ENCODE measurements at places on chromosomes 11 and 22.

DNA sequence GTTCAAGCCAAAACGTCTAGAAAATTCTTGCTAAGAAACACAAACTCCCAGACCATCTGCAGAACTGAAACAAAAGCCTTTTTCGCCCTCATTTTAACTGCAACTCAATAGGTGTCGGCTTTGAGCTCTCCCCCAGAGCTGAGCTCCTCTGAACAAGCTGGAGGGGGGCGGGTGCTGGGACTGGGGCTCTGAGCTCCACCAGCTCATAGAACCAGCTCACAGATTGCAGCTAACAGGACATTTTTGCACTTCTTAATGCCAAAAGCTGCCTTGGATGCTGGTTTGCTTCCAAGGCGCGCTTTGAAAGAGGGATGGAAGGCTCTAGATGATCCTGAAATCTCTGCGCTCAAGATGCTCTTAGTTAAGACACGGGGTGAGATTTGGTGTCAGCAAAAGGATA is 6.0 kb upstream of the YWHAH start:
- peaks cover 13% of the 10 kb centered on the region for H3K27me3 ChIP-seq
- no peaks in the 10 kb centered on the region for H3K4me1 ChIP-seq
- DNase-seq, result no peak
- H3K27ac ChIP-seq, result no peak overlapping the region

DNA sequence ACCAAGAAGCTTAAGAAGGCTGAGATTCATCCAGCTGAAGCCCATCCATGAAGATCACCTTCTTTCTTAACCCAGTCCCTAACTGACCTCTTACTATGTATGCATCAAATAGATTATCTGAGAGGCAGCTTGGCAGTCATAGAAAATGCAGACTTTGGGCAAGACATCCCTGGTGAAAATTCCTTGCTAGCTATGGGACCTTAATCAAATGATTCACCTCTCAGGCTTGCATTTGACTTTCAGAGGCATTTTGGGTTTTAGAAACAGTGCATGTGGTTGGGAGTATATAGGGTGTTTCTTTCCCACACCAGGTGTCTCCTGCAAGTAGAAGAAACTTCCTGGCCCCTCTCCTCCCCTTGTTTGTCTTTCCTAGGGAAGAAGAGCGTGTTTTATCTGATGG is 188.5 kb upstream of the ISX start:
- no peak overlapping the region for H3K4me3 ChIP-seq
- H3K36me3 ChIP-seq, result no peaks in the 10 kb centered on the region
- no peak overlapping the region for H3K27ac ChIP-seq
- H3K4me1 ChIP-seq, result no peaks in the 10 kb centered on the region

DNA sequence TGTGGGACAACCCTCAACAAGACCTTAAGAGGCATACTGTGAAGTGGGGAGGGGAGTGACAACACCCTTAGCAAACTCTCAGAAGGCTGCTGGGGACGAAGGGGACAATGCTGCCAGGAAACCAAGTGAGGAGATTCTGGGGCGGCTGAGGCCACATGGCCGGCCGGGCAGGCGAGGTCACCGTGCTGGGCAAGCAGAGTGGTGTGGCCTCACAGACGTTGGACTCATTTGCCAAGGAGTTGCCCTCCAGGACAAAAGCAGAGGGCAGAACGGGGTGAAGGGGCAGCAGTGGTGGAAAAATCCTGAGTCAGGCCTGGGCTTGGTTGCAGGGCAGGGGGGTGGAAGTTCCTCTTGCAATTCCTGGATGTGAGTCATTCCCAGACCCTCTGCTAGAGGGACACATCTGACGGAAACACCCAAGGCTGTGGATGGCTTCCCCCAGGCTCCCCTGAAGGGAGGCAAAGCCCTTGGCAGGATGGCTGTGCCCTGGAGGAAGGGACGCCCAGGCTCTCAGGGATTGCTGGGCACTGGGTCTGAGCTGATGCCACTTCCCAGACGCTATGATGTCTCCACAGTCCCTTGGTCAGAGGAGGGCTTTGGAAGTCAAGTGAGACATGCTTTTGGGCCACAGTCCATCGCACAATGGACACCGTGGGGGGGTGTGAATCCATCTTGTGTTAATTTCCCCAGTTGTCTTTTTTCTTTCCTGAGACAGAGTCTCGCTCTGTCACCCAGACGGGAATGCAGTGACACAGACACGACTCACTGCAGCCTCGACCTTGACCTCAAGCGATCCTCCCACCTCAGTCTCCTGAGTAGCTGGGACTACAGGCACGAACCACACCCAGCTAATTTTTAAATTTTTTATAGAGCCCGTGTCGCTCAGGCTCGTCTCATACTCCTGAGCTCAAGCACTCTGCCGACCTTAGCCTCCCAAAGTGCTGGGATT is 16.2 kb upstream of the SHANK3 start:
- H3K36me3 ChIP-seq, result no peaks in the 10 kb centered on the region
- H3K27me3 ChIP-seq, result peaks cover 77% of the 10 kb centered on the region
- H3K4me1 ChIP-seq, result no peaks in the 10 kb centered on the region
- no peak overlapping the region for H3K4me3 ChIP-seq
- DNase-seq, result no peak
- H3K27ac ChIP-seq, result no peak overlapping the region

DNA sequence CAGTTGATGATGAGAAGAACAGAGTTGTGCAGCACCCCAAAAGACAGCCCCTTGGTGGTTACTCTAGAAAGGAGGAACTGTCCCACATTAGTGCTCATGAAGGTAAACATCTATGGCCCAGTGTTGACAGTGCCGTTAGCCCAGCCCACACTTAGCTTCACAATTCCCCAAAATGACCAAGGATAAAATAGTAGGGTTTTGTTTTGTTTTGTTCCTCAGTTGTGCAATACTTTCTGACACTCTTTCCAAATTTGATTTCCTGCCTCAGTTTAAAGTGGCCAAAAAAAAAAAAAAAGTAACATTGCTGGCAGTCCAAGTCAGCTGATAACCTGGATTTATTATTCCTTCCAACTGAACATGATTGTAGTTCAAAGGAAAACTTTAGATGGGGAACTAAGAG is 269.4 kb downstream of the TMEM135 start:
- peaks cover 12% of the 10 kb centered on the region for H3K36me3 ChIP-seq
- no peak overlapping the region for H3K4me3 ChIP-seq
- H3K27ac ChIP-seq, result no peak overlapping the region
- H3K27me3 ChIP-seq, result no peaks in the 10 kb centered on the region
- no peaks in the 10 kb centered on the region for H3K4me1 ChIP-seq

DNA sequence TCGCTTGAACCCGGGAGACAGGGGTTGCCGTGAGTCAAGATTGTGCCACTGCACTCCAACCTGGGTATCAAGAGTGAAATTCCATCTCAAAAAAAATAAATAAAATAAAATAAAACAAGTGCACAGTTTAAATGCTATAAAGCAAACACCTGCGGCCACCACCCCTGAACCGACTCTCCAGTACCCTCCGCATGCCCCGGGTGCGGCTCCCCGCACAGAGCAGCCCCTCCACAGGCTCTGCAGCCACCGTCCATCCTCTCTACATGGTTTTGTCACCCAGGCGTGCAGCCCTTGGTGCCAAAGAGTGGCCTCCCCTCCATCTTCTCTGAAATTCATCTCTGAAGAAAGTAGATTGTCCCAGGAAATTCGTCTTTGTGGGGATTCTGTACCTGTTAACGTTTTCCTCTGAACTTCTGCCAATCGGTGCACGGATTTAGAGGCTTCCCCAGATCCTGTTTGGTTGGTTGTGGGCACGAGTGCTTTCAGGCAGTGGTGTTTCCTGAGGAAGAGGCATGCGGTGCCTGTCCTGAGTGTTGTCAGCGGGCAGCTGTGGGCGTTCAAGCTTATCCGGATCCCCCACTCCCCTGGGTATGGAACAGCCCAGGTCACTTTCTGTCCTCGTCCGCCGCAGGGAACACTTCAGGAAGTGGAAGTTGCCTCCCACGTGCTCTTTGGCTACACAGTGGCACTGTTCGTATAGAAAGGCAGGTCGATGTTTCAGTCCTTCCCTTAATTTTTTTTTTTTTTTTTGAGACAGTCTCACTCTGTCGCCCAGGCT is 4.1 kb downstream of the MIOX start:
- no peak overlapping the region for H3K27ac ChIP-seq
- no peak for DNase-seq
- H3K4me1 ChIP-seq, result peaks cover 5% of the 10 kb centered on the region

- no peak overlapping the region for H3K4me3 ChIP-seq
- H3K4me1 ChIP-seq, result peaks cover 37% of the 10 kb centered on the region
- H3K27me3 ChIP-seq, result no peaks in the 10 kb centered on the region
- no peak overlapping the region for H3K27ac ChIP-seq
Measured at GRCh38 chr11:83282084-83282716, 4.0 kb downstream of the CCDC90B start.

DNA sequence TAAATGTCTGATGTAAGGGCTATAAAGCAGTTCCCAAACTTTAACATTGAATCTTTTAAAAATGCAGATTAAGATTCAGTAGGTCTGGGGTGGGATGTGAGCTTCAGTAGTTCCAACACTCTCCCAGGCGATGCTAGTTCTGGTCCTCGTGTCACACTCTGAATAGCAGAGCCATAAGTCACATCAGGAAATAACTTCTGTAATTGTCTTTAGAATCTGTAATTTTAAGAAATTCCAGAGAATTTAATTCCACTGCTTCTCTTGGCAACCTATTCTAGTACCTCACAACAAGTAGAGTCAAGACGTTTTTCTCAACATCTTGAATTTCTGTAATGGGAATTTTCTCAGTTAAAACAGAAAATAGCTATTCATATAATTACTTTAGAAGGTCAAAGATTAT is 223.1 kb downstream of the TMEM135 start:
- no peak overlapping the region for H3K27ac ChIP-seq
- H3K4me3 ChIP-seq, result no peak overlapping the region
- no peak for DNase-seq
- H3K4me1 ChIP-seq, result peaks cover under 1% of the 10 kb centered on the region
- peaks cover 1% of the 10 kb centered on the region for H3K36me3 ChIP-seq

DNA sequence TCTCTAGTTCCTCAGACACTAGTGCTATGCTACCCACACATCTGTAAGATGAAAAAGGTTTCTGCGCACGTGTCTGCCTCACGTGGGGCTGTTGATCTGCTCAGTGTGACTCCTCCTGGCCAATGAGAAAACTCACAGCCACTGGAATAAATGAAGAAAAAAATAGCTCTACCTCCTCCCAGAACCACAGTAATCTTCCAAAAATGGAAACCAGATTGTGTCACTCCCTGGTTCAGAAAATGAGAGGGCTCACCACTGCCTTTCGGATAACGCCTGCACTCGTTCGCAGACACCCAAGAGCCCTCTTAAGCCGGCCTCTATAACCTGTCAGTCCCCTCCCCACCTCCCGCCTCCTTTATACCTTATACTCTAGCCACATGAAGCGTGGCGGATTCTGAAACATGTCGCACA is 5.1 kb downstream of the APBB1 start:
- peaks cover 4% of the 10 kb centered on the region for H3K36me3 ChIP-seq
- peaks cover 10% of the 10 kb centered on the region for H3K4me1 ChIP-seq
- H3K4me3 ChIP-seq, result no peak overlapping the region
- H3K27ac ChIP-seq, result no peak overlapping the region
- no peaks in the 10 kb centered on the region for H3K27me3 ChIP-seq

- peak; percentile 86 for DNase-seq
- H3K4me1 ChIP-seq, result peaks cover 34% of the 10 kb centered on the region
- peaks cover 21% of the 10 kb centered on the region for H3K36me3 ChIP-seq
- H3K4me3 ChIP-seq, result peak within 1 kb of the TSS; percentile 90
- H3K27me3 ChIP-seq, result no peaks in the 10 kb centered on the region
- peak within 1 kb of the TSS; percentile 99 for H3K27ac ChIP-seq
Measured at GRCh38 chr22:41688365-41689211, at the start of gene SNU13. Gene SNU13 (minus strand): TSS chr22:41688867. CDS start chr22:41688796, 71 bp downstream.

DNA sequence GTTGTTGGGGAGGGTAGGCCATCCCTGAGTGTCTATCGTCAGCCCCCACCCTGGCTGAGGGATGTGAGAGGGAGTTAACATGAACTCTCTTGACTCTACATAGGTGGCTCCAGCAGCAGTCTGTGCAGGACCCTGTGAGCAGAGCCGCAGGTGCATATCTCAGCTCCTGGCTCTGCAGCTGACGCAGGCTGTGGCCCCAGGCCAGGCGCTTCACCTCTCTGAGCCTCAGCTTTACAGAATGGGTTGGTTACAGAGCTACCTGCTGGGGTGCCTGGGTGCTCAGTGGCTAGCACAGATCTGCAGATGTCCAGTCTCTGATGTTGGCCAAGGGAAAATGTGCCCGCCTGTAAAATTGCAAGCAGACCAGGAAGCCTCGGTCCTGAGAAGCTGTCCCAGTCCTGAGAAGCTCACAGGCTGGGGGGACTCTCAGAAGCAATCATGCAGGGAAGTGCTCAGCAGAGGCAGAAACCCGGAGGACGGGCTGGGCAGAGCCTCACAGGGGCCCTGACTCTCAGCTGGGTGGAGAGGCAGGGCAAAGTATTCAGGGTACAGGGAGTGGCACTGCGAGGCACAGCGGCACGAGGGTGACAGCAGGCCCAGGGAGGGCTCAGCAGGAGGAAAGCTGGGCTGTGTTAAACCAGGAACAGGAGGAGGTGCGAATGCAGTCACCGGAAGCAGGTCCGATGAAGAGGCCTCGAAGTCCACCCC is 15.9 kb upstream of the LRP5 start:
- no peaks in the 10 kb centered on the region for H3K4me1 ChIP-seq
- no peaks in the 10 kb centered on the region for H3K36me3 ChIP-seq
- no peak overlapping the region for H3K27ac ChIP-seq
- DNase-seq, result no peak

Measured in central memory CD8-positive, alpha-beta T cell (primary cell).